M059J (cell line): ENCODE measurements at places on chromosomes 12 and 14.

DNA sequence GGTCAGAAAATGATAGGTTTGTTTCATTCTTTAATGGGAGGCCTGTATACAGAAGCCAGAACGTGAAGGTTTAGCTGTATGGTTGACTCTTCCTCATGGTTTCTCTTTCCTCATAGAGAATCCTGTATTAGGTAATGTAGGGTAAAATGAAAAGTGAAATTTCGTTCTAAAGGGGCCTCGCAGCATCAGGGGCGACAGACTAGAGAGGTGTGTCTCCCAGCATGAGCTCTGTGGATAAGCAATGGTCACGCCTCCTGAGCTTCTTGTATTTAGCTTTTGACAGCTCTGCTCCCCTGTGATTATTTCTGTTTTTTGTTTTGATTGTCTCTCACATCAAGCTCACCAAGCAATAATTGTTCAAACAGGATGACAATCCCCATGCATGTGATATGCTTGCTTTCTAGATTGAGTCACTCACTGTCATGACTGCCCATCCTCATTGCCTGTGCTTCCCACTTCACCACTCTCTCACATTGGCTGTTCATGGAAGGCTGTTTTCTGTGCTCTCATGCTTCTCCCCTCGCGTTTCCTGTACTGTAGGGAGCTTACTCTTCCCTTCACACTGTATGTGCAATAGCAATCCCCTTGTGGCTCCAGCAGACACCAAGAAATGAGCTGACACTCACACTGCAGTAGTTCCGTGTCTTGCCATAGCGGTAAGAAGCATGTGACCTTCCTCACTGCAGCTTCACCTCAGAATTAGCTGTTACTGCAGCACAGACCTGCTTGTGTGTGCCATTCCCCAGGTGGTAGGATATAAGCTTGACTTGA is 44.0 kb downstream of the RAD52 start:
- DNase-seq, result no peak

- DNase-seq, result no peak
Observed at GRCh38 chr14:95920769-95921438, 44.3 kb downstream of the TUNAR start.

GRCh38 chr14:93958567-93959238 is 17.7 kb downstream of the ASB2 start:
- no peak for DNase-seq

- DNase-seq, result no peak
Observed at GRCh38 chr12:93612776-93613175, 40.3 kb downstream of the SOCS2 start.
